NCI-H226 (cell line): ENCODE measurements at places on chromosomes 4 and X.
A peak's percentile ranks its signal among the peaks of the same experiment; 100 is the strongest.

DNA sequence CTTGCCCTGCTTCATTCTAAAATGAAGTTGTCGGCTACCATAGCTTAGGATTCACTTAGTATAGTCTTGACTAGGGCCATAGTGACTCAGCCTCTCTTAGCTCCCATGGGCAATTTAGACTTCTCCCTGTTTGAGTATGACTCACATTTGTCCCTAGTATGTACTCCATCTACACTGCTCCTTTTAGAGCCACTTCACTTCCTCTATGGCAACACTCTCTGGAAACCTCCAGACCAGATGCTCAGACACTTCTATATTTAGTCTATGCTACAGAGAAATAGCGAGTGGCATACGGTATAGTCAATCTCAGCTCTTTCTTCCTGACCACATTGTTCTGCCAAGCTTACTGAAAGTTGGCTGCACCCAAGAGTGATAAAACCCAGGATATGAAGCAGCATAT is 11.2 kb downstream of the MEPE start:
- peak; percentile 12 for DNase-seq

DNA sequence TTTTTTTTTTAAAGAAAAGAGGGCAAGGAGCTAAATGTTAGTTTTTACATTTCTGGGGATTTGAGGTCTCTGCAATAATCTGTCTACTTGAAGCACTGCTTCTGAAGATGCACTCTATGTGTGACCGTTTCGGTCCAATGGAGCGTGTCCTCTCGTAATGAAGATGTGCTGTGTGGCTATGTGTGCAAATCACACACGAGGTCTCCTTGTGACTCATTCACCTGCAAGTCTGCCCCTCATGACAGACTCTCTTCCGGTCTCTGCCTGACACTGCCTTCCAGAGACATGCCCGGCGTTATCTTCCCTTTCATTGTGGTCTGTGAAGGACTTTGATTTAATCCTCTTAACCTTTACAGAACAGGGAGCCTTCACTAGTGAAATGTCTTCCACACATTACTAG is 84.3 kb downstream of the TRAM1L1 start:
- DNase-seq = no peak

DNA sequence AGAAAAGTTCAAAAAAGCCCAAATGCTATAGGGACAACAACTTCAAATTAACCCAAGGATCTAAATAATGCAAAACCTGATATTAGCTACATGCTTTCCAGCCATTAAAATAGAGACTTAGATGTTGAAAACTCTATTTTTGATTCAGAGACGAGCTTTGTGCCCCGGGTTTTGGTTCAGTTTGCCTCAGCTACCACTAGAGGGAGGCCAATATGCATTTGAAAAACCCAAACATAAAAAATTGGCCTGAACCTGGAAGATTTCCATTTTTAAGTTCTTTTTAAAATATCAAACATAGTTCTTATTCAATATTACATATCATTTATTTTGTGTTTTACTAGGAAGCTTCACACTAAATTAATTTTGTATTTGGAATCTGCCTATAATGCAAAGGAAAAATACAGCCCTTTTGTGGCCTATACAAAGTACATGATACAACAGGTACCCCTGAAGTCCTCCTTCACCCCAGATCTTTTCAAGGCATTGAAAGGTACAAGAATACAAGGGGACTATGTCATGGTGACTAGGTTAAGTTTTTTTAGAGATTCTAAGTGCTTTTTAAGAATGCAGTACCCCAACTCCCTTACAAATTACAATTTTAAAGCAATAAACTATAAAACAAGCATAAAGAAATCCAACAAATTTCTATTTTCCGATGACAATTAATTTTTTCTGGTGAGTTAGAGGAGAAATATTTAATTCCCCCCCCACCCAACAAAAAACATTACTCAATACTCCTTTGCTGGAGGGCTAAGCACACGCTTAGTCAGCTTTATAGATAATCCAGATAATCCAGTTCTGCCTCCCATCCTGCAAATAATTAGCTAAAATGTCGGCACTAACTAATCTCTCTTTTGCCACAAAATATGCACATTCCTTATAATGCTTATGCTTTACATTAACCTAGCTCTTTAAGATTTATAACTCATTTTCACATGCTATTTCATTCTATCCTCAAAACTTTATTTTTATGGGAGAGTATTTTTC is 97.7 kb upstream of the PTPN13 start:
- DNase-seq = no peak

GRCh38 chrX:31845003-31845402 is 773.2 kb upstream of the FTHL17 start:
- peak; percentile 3 for DNase-seq

DNA sequence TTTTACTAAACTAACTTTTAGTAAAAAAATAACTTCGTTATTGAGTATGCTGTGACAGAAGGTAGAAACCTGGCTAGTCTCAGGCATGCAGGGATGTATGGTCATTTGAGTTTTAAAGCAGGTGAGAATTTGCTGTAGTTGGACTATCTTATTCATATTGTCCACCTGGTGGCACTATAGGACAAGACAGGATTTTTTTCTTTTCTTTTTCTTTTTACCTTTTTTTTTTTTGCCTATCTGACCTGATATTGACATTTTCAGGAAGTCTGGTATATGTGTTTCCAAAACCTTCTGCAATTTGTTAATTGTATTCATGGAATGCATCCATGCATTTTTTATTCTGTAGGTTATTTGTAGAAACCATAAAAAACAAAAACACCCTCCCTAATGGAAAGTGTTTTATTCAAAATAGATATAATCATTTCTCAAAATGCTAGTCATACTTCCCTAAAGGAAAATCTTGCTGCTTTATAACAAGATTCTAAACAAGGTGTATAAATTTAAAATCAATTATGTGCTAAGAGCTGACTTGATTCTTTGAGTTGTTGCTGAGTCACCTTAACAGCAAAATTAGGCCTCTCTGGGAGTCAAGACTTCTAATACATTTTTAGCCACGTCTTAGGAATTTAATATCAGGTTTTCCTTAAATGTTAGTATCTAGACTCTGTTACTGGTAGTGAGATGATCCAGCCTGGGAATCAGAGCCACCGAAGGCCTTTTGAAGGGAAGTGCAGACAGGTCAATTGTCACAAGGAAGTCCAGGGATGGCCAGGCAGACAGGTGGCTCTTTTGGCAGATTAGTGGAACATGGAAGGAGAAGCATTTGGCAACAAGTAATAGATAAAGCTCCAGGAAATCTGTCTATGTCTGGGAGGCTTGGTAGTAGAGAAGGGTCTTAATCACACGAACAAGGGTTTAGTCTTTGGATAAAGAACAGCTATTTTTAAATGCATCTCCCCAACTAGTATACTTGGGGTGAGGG is 201.3 kb upstream of the GNPDA2 start:
- DNase-seq = no peak

- no peak for DNase-seq
These were observed 24.3 kb downstream of the SERPINA7 start for GRCh38 chrX:106014119-106014775.

- DNase-seq = peak; percentile 39
These were observed 54.5 kb downstream of the RS1 start for GRCh38 chrX:18617407-18617750.

DNA sequence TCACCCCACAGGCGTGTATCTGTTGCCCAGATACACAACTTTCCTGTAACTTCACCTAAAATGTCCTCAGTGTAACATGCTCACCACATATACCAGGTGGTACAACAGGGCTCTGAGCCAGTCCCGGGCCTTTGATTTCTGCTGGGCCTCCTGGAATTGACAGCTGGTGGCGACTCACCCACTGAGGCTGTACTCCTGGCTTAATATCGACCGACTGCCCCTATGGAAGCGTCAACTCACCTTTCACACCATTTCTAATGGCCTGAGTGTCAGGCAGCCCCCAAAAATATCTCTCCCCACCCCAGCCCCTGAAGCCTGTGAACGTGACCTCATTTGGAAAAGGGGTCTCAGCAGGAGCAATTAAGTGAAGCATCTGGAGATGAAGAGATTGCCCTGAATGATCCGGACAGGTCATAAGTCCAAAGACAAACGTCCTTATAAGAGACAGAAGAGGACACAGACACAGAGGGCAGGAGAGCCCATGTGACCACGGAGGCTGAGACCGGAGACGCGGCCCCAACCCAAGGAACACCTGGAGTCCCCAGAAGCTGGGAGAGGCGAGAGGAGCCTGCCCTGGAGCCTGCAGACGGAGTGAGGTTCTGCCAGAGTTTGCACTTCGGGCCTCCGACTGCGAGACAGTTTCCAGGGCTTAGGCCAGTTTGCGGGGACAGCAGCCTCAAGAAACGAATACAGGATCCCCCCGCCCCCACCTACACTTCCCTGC is 12.6 kb upstream of the MXD4 start:
- no peak for DNase-seq

DNA sequence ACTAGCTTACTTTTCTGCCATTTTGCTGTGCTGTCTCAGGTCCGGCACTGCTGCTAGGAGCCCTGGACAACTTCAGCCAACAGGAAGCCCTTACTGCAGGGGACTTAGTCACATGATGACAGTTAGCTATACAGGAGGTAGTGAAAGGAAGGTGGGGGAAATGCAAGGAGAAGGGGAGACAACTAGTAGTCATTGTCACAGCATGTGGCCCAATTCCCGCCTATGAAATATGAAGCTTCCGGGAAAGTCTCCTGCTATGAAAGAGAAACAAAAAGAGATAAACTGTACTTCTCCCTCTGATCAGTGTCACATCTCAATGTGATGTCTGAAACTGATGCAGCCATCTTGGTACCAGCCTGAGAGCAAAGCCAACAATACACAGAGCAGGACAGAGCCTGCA is 71.6 kb downstream of the AMELX start:
- no peak for DNase-seq

- DNase-seq = no peak
These were observed 234.3 kb downstream of the LAS1L start for GRCh38 chrX:65300104-65300809.

DNA sequence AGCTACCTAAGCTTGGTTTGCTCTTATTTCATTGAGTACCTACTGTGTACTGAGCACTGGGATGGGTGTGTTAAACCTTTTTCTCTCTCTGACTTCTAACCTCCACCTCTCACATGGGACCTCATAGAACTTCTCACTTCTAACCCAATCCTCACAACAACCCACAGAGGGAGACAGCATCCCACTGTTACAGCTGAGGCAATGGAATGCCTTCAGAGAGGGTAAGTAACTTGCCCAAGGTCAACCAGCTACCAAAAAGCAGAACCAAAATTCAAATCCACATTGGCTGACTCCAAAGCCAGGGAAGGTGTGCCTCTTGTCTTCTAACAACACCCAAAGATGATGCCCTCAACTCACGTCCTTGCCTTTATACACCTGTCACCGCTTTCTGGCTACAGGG is 5.4 kb downstream of the SEL1L3 start:
- no peak for DNase-seq

DNA sequence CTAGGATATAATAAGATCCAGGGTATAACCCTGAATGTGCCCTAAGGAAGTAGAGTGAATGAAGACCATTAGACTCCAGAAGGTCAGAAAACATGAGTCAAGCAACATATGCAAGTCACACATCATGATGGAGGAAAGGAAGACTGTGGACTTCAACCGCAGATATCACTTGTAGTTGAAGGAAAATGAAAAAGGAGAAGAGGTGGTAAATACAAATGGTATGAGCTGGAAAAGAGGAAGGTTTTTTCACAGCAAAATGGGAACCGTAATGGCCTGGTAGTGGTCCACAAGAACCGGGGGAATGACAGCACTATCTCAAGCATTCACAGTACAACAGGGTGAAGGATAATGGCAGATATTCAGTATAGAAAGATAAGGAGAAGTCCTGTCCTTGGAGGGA is 5.2 kb upstream of the SCFD2 start:
- DNase-seq = no peak

DNA sequence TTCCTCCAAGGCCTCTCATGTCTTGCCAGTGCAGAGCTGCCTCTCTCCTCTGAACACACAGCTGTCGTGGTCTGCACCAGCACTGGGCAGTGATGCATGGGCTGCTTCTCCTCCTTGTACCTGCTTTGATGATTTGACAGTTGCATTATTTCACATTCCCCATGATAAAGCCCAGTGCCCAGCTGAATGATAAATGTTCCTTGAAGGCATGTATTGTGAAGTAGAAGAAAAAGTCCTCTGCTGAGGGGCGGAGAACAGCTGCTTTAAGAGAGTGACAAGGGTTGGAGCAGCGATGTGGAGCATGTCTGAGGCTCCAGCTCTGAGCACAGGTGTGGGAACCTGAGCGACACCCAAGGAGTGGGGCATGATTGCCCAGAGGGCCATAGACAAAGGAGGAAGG is 21.1 kb upstream of the TRIM2 start:
- DNase-seq = no peak

GRCh38 chrX:20215565-20215964 is 51.1 kb downstream of the RPS6KA3 start:
- no peak for DNase-seq

- DNase-seq = peak; percentile 31
These were observed 19.3 kb upstream of the SLC9A7 start for GRCh38 chrX:46777971-46778810.

- peak; percentile 29 for DNase-seq
These were observed 7.5 kb downstream of the IDS start for GRCh38 chrX:149497626-149498025.

GRCh38 chrX:32877592-32877991 is 333.8 kb downstream of the DMD start:
- no peak for DNase-seq
